ENCODE measurements at places on chromosomes 5 and 9.

GRCh38 chr5:145221416-145221815 is 613.7 kb downstream of the PRELID2 start:
- no peak for DNase-seq

DNA sequence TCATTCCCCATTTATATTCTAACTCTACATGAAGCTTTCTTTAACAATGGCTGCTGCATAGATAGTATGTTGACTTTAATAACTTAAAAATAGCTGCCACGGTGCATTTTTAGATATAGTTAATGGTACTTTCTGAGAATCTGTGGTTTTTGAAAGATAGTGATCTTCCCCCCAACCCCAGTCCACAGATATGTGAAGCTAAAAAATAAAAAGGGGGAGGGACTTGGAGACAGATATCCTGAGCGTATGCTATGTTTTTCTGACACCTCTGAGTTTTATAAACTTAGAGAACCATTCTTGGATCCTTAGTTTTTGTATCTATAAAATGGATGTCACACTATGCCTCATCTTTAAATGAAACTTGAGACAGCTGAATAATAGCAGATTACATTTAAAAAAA is 120.5 kb downstream of the SNX18 start:
- DNase-seq: no peak

GRCh38 chr9:112663681-112664080 is 54.2 kb downstream of the INIP start:
- DNase-seq: no peak

DNA sequence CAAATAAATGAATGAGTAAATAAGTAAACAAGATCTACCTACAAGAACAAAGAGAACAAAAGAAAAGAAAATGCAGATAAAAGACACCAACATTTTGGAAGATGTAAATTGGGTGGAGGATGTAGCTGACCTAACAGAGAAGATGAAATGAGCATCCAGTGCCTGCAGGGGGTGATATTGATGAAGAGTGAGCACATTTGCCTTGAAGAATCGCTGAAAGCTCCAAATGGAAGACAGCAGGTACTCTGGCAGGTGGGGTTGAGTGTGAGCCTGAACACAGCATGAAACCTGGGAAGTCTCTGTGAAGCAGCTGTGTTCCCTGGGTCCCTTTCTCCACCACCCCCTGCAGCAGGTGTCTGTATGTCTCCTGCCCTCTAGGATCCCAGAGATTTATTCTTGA is 125.6 kb downstream of the NXNL2 start:
- no peak for DNase-seq

DNA sequence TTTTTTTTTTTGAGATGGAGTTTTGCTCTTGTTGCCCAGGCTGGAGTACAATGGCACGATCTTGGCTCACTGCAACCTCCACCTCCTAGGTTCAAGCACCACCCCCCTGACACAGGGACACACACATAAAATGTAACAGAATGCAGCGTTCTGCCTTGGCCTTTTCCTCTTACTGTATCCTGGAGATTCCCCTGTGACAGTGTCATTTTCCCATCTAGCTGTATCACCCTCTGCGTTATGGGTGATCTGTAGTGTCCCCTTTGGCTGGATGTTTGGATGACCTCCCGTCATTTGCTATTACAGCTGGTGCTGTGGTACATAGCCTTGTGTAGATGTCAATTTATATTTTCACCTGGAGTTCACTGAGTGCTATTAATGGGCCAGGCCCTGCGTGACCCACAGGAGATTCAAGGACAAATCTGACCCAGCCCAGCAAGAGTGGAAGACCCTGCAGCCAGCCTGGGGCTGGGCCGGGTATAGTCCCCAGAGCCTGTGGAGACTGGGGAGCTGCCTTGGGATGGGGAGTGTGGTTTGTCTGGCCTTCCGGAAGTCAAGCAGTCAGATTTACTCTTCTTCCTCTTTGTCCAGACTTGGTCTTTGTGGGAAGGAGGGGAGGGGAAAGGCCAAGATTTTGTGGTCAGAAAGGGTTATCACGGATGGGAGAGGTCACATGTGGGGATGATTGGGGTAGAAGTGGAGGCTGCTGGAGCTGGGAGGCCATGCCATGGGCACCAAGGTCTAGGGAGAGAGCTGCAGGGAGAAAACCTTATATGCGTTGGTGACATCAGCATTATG is 43.6 kb downstream of the ERGIC1 start:
- DNase-seq: no peak

DNA sequence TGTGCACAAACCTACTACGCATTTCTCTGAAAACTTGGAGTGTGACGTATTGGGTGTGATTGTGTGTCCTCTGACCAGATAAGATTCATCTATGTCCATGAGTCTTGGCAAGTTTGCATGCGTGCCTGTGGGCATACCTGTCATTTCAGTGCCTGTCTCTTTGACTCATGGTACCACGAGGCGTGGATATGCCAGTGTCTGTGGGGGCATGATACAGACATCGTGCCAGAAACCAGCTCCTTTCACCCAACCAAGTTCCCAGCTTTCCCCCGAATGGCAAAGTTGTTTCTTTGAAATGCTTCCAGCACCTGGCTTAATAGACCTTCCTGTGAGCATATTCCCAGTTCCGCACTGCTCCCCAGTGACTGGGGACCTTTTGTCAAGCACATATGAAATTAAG is 241.9 kb upstream of the MVB12B start:
- DNase-seq: no peak

- DNase-seq: peak; percentile 13
Measured at GRCh38 chr9:114288193-114289091, 34.5 kb upstream of the ORM1 start.

GRCh38 chr5:15885156-15885555 is 294.4 kb downstream of the MARCHF11 start:
- DNase-seq: no peak

GRCh38 chr9:19465586-19466279 is 56.9 kb downstream of the ACER2 start:
- DNase-seq: no peak

DNA sequence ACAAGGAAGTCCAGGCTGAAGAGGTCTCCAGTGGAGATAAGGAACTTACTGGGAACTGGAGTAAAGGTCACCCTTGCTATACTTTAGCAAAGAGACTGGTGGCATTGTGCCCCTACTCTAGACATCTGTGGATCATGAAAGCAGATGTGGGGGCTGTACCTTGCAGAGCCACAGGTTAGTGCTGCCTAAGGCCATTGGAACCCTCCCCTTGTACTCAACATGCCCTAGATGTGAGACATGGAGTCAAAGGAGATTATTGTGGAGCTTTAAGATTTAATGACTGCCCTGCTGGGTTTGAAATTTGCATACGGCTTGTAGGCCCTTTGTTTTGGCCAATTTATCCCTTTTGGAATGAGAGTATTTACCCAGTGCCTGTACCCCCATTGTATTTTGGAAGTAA is 397.3 kb upstream of the GRIN3A start:
- DNase-seq: no peak

DNA sequence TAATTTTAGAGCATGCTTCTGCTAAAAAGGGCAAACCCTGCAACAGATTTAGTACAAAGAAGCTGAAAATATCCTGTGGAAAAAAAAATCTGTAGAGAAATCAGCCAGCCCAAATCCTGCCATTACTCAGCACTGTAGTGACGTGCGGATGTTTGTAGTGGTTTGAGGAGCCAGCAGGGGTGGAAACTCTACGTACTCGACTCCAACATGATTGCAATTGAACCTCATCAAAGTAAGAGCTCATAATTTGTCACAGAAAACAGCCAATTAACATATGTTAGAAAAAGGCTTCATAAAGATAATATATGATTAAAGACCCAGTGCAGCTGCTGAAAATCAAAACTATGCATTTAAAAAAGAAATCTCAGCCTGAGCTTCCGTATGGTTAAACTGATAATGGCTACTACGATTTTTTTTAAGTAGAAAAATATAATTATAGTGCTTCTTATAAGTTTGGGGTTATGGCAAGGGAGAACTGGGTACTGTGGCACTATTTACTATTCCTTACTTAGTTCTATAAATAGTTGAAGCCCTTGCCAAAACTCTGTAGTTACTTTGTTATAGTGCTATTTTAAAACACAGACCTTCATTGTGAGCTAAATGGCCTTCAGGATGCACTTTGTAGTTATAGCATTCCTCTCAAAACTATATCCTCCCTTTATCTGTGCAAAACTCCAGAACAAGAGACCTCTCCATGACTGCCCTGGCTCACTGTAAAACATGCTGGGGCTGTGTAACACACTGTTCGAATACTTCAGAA is 49.4 kb downstream of the MEF2C start:
- peak; percentile 52 for DNase-seq

- DNase-seq: no peak
Measured at GRCh38 chr5:60891667-60892066, 47.6 kb upstream of the ELOVL7 start.

- DNase-seq: no peak
Measured at GRCh38 chr5:173670791-173671120, 54.3 kb upstream of the BOD1 start.

DNA sequence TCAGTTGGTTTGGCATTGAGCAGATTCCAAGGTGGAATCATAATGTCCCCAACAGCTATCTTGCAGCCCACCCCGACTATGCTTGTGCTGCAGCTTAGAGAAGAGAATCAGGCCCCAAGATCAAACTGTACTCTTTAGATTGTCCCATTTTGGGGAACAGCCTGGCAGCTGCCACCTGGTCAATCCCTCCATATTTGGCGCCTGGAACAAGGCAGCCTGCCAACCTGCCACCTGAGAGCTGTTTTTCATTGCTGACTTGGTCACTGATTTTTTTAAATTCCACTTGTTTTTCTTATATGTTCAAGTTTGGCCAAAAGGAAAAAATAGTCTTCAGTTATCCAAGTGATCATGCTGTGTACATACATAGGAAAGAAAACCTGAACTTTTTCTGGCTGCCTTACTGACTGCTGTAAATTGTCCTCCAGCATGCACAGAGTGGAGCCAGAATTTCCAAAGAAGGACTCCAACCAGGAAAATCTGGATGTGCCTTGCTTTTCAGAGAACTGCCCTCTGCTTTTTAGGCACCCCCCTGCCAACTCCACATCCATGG is 504.2 kb downstream of the ENC1 start:
- no peak for DNase-seq

GRCh38 chr9:5626727-5627634 is 1.9 kb upstream of the RIC1 start:
- peak; percentile 18 for DNase-seq

- no peak for DNase-seq
Measured at GRCh38 chr5:123262216-123262823, 160.9 kb downstream of the CEP120 start.

- no peak for DNase-seq
Measured at GRCh38 chr9:31323726-31324444, 1060.6 kb upstream of the ACO1 start.

DNA sequence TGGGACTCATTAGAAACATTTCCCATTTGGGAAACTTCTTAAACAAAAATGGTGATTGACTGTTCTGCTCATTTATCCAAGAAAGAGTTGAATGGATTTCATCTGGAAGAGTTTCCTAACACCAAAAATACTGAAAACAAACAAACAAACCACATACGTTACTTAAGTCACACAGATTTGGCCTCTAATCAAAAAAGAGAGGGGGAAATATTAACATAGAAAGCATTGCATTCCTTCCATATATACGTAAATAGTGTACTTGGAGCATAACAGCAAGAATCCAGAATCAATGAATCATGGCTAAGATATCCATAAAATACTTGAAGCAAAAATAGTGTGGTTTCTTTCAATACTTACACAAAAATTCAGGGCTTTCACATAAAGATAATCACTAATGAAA is 189.8 kb upstream of the MAP3K1 start:
- DNase-seq: no peak

DNA sequence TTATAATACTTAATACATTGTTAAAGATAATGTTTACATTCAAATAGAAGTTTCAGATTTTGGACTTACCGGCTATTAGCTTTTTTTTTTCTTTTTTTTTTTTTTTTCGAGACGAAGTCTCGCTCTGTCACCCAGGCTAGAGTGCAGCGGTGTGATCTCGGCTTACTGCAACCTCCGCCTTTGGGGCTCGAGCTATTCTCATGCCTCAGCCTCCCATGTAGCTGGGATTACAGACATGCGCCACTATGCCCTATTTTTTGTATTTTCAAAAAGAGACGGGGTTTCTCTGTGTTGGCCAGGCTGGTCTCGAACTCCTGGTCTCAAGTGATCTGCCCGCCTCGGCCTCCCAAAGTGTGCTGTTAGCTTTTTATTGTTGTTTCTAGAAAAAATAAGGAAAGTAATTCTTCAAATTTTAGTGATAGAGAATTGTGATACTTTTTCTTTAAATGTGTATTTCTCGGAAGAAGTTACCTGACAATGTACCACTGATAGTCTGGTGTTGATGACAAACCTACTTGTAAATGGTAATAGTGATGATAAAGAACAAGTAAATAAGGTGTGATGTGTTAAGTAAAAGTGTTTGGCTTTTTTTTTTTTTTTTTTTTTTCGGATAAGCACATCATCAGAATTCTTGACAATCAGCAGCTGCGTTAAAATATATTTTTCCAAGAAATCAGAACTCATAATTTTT is 2.7 kb downstream of the CDC42SE2 start:
- DNase-seq: peak; percentile 43

DNA sequence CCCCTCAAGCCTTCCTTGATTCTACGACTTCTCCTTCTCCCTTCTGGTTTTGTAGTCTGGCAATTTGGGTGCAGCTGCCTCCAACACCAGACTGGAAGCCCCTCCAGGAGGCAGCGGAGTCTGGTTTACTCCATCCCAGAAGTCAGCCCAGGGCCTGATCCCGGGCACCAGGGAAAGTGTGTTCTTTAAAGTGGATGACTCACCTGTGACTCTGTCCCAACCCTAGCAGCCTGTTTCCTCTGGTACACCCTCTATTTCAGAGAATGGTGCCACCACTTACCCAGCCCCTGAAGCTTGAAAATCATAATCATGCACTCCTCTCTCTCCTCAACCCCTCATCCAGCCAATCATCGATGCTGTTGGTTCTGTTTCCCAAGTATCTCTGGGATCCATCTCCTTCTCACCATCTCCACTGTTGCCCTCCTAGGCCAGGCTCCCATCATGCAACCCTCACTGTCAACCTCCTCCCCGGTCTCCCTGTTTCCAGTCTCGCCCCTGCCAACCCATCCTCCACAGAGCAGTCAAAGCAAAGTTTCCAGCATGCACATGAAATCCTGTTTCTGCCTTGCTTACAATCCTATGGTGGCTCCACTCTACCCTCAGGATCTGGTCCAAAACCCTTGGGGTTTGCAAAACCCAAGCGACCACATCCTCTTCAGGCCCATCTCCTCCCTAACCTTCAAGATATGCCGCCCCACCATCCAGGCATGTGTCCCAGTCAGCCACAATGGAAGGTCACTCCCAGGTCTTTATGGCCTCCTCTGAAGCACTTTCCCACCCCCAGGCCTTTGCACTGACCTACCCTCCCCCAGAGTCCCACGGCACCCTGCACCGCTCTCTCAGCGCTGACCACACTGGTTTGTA is 10.5 kb downstream of the LHX6 start:
- no peak for DNase-seq
